Lower leg skin (tissue), 4 donors: ENCODE measurements at places on chromosomes 13 and 19.
A peak's percentile ranks its signal among the peaks of the same experiment; 100 is the strongest.

DNA sequence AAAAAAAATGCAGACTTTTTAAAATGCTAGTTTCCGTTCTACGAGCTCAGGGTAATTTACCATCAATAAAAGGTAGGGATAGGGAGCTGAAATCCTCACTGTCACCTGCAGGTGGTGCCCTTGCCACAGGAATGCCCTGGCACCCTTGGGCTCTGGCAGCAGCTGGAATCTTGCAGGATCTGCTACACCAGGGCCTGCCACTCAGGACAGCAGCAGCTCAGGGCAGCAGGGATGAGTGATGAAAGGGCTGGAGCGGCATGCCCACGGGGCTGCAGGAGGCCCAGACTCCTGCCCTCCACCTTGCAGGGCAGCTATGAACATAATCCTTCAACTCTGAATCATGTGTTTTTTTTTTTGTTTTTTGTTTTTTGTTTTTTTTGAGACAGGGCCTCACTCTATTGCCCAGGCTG, 54.0 kb downstream of the GNG7 start:
- peak; percentile 58 for DNase-seq

GRCh38 chr19:40264314-40265054, 20.7 kb downstream of the AKT2 start:
- no peak for DNase-seq

- DNase-seq: no peak
Measured at GRCh38 chr13:67372868-67373464, 142.8 kb upstream of the PCDH9 start.

DNA sequence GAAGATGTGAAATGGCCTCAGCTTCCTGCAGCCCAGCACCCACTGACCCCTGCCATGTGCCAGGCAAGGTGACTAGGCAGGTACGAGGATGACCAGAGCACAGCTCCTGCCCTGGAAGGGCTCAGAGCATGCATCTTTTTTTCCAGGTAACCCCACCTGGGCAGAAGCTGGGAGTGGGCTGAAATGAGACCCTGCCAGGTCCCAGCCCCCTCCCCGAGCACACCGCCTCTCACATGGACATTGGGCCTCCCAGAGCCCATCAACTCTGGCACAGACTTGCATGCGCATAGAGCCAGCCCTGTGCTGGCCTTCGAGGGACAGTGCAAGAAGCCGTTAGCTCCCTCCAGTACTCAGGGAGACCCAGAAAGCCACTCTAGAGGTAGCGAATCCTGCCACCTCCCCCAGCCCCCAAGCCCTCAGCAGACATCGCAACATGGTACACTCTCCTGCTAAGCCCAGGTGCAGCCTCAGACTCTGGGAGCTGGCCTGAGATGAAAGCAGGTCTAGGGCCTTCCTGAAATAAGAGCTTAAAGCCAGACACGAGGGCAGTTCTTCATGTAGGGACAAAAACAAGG, 8.9 kb upstream of the VSTM2B start:
- DNase-seq: no peak

DNA sequence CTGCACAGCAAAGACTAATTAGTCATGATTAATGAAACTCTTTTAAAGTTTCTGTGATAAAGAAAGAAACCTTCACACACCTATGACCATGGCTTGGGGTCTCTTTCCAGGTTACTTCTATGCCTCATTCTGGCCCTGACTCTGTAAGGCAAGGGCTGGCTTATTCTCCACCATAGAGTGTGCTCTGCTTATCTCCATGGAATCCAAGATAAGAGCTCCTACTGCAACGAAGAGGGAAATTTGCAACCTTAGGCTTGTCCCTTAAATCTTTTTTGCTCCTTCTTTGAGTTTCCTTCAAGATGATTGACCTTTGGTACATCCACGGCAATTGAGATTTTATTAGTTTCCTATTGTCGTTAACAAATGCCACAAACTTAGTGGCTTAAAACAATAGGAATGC, 239.9 kb downstream of the SPRY2 start:
- DNase-seq: no peak

- no peak for DNase-seq
Measured at GRCh38 chr19:53086949-53087348, 16.3 kb downstream of the ZNF160 start.

DNA sequence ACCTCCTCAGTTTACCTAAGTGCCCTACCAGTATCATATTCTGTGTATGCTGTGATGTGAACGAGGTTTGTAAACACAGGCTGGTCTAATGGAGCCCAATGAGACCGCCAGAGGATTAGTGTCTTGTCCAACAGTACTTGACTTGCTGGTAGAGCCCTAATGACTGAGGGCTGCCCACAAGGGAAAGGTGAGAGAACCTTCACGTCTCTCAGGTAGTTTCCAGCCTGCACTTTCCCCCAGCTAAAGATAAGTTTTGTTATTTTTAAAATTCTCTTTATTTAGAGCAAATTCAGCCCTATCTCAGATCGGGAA, 498 bp upstream of the RBM26 start:
- DNase-seq: no peak

- no peak for DNase-seq
Measured at GRCh38 chr13:37795326-37795725, 74.2 kb downstream of the TRPC4 start.

GRCh38 chr13:106619688-106620555, 52.0 kb upstream of the ARGLU1 start:
- DNase-seq: peak; percentile 24
